Astrocyte (in vitro differentiated cells and primary cell): ENCODE measurements at places on chromosomes 2 and 18. TPM values are rescaled to one million over a fixed set of nuclear protein-coding genes. Genes with fewer than 3 reads are reported as not detected.

- H3K36me3 ChIP-seq: no peaks in the 10 kb centered on the region
- H3K4me1 ChIP-seq: peaks cover 6% of the 10 kb centered on the region
- no peak overlapping the region for H3K27ac ChIP-seq
- no peaks in the 10 kb centered on the region for H3K27me3 ChIP-seq
- no peak for DNase-seq
Measured at GRCh38 chr2:70094171-70094977, 7.1 kb downstream of the PCBP1 start.

GRCh38 chr2:174210862-174211261, 37.5 kb downstream of the OLA1 start:
- H3K4me1 ChIP-seq: no peaks in the 10 kb centered on the region
- H3K4me3 ChIP-seq: no peak overlapping the region
- no peak overlapping the region for H3K27ac ChIP-seq

- H3K36me3 ChIP-seq: no peaks in the 10 kb centered on the region
- no peak overlapping the region for H3K27ac ChIP-seq
- H3K4me1 ChIP-seq: no peaks in the 10 kb centered on the region
- DNase-seq: no peak
Measured at GRCh38 chr18:54109131-54109683, 115.3 kb downstream of the MBD2 start.

DNA sequence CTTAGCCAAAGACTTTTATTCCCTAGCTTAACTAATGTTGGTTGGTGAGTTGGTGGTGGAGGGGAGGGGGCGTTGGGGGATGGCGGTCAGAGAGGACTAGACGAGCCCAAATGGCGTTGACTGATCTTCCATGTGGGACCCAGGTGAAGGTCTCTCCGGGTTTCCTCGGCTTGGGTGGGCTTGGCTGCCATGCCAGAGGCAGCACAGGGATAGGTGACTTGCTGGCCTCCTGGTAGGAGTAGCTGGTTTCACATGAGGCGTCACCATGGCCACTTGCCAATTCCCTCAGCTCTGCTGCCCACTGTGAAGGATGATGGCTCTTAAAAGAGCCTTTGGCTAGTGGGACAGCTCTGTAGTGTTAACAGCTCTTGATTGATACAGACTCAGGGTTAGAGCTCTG, 1337.0 kb upstream of the FAM98A start:
- no peaks in the 10 kb centered on the region for H3K4me1 ChIP-seq
- DNase-seq: no peak

DNA sequence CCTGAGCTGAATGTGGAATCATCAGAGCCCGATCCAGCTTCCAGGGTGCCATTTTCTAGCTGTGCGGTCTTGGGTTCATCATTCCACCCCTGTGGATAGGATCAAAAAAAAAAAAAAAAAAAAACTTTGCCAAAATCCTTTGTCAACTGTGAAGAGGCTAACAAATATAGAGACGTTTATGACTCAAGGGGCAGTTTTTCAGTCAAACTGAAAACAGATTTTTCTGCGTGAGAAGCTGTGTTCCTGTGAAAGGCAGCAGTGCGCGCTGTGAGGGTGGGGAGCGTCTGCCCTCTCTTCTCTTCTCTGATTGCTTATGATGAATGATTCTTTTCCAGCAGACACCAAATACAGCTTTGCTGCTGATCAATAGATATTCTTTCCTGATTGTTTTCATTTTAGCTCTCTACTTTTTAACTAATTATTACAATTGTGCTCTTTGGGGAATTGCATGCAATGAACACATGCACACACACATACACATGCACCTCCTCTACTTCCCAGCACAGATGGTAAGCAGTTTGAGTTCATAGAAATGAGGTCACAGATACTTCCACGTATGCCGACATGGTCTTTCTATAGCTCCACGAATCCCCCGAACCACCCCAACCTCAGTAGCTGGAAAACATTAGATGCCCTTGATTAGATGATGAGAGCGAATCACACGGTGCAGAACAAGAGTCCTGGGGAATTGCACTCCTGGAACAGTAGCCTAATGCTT, 175.4 kb downstream of the NRP2 start:
- H3K27me3 ChIP-seq: peaks cover 7% of the 10 kb centered on the region

EMX1 gene
- 0.48 TPM in 1 of 2 replicates, not detected in the other for total RNA-seq
